ENCODE measurements at places on chromosomes 11 and 22. TPM values are rescaled to one million over a fixed set of nuclear protein-coding genes. Genes with fewer than 3 reads are reported as not detected.

Gene MYBPC3
- not detected for total RNA-seq

Gene PIH1D2
- total RNA-seq = 4.5 TPM

DNA sequence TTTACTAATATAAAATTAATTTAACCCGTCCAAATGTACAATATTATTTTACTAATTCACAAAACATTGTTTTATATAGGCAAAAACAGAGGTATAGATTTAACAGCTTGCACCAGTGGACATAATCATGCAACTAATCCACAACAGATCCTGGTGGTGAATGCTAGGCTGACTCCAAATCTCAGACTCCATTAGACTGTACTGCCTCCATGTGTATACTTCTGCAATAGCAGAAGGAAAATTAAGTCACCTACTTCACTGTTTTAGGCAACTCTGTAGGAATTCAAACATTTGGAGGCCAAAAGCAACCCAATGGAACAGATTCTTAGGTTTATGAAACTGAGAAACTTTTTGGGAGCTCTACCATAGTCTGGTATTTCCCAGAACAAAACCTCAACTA is 30.0 kb upstream of the RAB39A start:
- no peak for DNase-seq

GRCh38 chr22:44811141-44811540 is 58.8 kb downstream of the ARHGAP8 start:
- no peak for DNase-seq

Gene HORMAD2
- total RNA-seq = not detected

Gene YPEL4
- total RNA-seq = 0.55 TPM
